ENCODE measurements at places on chromosomes 6 and 20.

DNA sequence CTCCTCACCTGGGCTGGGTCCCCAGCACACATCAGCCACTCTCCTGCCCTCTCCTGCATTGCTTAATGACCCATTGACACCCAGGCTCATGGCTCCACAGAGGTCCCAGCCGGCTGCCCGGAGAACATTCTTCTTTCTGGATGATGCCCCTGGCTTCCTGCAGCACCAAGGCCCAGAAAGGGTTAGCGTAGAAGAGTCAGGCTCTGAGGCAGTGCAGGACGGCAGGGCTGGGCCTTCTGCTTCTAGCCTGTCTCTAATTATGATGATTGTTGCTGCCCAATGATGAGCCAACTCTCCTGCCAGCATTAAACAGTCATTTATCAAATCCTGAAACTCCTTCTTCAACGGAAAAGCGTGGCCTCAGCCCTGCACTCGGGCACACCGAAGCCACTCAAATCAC, 66.4 kb downstream of the ZNF217 start:
- no peak for DNase-seq

DNA sequence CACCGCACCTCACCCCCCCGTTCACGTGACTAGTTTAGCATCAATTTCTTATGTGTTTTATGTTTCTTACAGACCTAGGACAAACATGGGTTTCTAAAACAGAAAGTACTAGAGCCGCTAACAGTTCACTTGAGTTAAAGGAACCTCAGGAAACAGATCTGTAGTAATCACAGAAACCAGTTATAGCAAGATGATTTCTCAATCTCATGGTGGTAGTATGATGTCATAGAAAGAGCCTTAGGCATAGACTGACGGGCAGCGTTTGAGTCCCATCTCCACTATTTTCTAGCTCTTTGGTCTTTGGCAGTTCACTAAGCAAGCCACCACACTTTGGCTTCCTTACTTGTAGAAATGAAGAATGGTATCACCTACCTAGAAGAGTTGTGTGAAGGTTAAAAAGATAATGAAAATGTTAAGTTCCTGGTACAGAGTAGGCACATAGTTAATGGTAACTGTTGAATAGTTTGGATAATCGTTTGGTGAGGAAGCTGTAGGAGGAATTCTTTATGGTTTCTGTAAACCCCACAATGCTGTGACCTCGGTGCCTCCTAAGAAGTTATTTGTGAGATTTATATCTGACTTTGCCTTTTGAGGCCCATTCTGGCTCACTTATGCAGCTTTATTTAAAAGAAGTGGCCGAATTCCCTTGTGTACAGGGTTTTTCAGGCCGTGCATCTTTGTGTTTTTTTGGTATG, 21.3 kb downstream of the CTNNBL1 start:
- no peak for DNase-seq

DNA sequence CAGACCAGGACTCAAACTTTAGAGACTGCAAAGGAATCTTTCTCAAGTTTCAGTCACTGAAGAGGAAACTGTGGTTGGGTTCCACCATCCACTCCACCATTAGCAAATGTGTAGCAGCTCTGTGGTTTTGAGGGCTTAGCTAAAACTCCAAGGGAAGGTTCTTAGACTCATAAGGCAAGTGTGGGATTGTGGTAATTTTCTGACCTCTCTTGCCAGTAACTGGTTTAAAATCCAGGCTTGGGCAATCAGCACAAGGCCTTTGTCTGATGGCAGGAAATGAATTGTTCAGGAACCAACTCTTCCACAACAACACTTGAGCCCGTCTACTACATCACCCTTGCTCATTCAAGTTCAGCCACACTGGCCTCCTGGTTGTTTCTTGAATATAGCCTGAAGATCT, 68.6 kb upstream of the FBXL4 start:
- DNase-seq = no peak

- DNase-seq = no peak
These were observed 415.6 kb downstream of the GJA1 start for GRCh38 chr6:121851056-121851455.

GRCh38 chr6:9248133-9248532, 812.8 kb upstream of the SLC35B3 start:
- no peak for DNase-seq

GRCh38 chr6:111792914-111793700, 80.1 kb downstream of the FYN start:
- no peak for DNase-seq

- no peak for DNase-seq
These were observed 647.8 kb upstream of the MARCKS start for GRCh38 chr6:113209315-113209714.
